M059J (cell line): ENCODE measurements at places on chromosomes 1 and 21. TPM values are rescaled to one million over a fixed set of nuclear protein-coding genes. Genes with fewer than 3 reads are reported as not detected.

Gene AKR7A3
- total RNA-seq, result 0.37 TPM in 1 of 2 replicates, not detected in the other

Gene GPR37L1
- total RNA-seq, result not detected in 2 replicates

Gene SLC44A5
- 0.12 TPM in 1 of 2 replicates, not detected in the other for total RNA-seq

Gene MPC2
- 91.3 and 99.4 TPM in 2 replicates for total RNA-seq

Gene SPATA17
- 0.22 and 0.37 TPM in 2 replicates for total RNA-seq

Gene KRTAP10-7
- total RNA-seq, result not detected in 2 replicates

Gene DIRAS3
- total RNA-seq, result 1.6 and 2.0 TPM in 2 replicates

Gene SMIM34
- total RNA-seq, result not detected in 2 replicates

Gene KIF14
- total RNA-seq, result 17.1 and 19.3 TPM in 2 replicates

Gene VWA5B1
- total RNA-seq, result not detected in 2 replicates

Gene LAMC2
- 3.3 and 3.4 TPM in 2 replicates for total RNA-seq

Gene PLA2G2F
- total RNA-seq, result not detected in 2 replicates

Gene VPS26C
- total RNA-seq, result 83.7 and 130 TPM in 2 replicates
